ENCODE measurements at places on chromosomes 1 and 21.

DNA sequence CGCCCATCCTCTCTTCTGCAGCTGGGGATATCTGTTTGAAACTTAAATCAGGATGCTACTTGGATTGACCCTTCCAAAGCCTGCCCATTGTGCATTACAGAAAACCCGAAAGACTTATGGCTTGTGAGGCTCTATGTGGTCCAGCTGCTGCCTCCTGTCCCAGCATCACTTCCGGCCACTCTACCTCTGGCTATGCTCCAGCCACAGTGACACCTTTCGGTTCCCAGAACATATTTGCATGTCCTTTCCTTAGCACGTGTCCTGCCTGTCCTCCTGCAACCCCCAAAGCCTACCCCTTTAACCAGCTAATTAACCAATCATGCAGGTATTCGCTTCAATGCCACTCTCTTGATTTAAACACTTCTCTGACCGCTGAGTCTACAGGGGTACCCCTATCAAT, 167.6 kb downstream of the PRDM2 start:
- no peak for DNase-seq

- DNase-seq, result no peak
Observed at GRCh38 chr1:111743679-111744101, 4.5 kb upstream of the INKA2 start.

DNA sequence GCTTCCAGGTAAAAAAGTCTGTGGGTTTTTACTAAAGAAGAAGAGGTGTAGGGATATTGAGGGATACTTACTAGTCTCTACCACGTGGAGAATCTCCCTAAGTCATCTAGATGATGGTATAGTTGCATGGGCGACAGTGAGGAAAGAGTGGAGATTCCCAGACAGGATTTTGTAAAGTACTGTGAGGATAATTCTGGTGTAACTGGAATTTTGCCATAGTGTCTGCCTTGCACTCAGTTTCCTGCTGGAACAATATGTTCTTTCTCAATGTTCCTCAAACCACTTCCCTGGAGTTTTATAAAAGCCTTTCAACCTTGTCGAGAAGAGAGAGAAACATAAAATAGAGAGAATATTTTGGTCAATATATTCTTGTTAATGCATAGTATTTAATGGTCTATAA, 95.1 kb upstream of the WLS start:
- DNase-seq, result no peak

DNA sequence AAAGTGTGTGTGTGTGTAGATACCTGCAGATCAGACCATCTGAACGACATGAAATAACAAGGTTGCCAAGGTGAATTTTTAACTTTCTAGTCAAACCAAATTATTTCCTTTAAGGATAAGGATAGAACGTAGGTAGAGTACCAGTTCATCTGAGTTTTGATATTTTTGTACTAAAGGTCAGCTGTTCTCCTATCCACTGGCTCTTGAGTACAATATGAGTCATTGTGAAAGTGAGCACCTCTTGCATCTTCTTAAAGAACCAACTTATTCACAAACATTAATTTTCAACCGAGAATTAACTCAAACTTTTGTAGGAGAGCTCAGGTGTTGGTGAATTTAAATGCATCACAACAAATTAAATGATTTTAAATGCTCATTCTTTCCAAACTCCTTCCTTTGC, 71.5 kb downstream of the IFI44 start:
- DNase-seq, result no peak

- DNase-seq, result no peak
Observed at GRCh38 chr1:239856067-239856466, 235.6 kb upstream of the FMN2 start.
